ENCODE measurements at places on chromosomes 2 and 18.

DNA sequence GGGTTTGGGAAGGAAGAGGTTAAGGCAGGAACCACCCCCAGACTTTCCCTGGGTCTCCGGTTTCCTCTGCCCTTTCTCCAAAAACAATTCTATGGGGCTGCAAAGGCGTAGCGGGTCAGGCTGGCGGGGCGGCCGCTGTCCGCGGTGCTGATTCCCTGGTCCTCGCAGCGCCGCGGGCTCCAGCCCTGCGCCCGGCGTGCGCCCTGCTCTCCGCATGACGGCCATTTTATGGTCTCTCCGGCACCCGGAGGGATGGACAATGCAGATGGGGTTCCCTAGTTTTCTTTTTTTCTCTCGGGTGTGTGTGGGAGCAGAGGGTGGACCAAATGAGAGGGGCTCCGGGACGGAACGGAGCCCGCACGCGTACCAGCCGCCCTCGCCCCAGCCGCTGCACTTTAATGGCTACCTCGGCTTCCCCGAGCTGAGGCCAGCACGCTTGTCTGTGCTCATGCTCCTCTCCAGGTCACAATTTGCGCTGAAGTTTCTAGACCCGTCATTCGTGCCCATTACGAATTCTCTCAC, 1.6 kb downstream of the ST8SIA3 start:
- DNase-seq, result no peak

DNA sequence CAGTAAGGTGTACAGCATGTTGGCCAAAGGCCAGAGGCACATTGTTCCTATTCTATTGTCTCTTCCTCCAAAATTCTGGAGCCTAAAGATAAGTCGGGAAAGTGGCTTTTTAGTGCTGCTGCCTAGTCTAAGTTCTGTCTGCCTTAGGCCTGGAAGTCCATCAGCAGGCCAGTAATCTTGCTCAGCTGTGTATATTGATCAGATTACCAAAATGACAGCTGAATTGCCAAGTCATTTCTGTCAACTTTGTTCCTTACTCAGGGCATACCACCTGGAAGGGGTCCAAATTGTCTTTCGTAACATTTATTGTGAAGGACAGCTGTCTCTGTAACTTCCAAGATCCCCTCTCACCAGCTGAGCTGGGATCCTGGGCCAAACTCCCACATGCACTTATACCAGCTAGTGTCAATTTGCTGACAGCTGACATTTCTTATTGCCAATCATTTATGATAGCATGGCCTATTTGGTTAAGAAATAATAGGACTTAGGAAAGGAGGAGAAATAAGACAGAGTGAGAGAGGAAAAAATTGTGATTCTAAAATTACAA, 116.8 kb upstream of the FSHR start:
- no peak for DNase-seq

DNA sequence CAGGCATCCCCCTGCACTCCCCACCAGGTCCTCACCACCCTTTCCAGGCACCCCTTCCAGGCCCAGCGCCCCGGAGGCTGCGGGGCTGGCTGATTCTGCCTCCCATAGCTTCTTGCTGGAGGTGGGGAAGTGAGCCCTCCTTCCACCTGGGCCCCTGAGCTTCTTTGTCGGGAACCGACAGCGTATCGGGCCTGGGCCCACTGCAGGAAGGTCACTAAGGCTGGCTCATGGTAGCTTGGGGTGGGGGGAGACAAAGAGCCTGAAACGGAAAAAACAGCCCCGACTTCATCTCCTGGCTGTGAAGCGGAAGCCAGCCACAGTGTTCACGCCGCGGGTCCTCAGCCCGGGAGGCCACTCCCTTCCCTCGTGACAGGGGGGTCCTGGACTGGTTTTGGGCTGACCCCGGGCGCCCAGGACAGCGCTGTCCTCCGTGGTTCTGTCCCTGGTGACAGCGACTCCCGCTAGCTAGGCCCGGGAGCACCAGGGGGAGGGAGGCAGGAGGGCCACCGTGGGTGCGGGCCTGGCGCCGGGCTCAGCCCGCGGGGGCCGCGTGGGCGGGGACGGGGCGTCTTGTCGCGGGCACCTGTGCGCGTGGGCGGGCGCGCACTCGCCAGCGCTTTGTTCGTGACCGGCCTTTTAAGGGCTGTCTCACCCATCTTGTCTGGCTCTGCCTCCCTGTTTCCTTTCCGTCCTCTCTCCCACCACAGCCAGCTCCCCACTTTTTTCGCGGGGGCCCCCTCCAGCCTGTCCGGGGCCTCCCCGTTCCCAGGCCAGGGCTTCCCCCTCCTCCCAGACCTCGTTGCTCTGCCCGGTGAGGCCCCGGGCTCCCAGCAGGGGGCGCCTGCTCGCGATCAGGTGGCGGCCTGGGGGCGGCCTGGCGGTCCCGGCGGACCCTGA, 64.9 kb downstream of the DNMT3A start:
- DNase-seq, result no peak

- no peak for DNase-seq
Observed at GRCh38 chr2:74816540-74817303, 17.2 kb upstream of the HK2 start.

GRCh38 chr2:228657807-228658402, 476.4 kb upstream of the SPHKAP start:
- no peak for DNase-seq

GRCh38 chr18:45197526-45197970, 417.7 kb upstream of the SLC14A2 start:
- DNase-seq, result no peak

DNA sequence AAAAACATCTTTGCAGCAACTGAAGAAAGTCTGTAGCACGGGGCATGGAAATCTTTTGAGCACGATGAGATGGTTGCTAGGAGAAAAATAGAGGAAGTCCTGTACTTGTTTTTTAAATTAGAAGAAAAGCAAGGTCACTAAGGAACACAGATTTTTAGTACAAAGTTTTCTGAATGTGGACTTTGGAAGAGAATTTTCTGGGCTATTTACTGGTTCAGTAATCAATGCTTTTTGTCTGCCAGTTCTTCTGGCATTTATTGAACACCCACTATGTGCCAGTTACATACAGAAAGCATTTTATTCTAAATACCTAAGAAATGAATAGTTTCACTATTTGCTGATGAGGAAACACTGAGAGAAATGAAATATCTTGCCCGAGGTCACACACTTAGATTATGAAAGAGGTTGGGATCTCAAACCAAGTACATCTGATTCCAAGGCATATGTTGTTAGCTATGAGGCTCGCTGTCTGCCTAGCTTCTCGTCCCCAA, 15.6 kb upstream of the MAP3K20 start:
- DNase-seq, result no peak

- DNase-seq, result no peak
Observed at GRCh38 chr2:101337877-101338276, 29.4 kb upstream of the RNF149 start.

DNA sequence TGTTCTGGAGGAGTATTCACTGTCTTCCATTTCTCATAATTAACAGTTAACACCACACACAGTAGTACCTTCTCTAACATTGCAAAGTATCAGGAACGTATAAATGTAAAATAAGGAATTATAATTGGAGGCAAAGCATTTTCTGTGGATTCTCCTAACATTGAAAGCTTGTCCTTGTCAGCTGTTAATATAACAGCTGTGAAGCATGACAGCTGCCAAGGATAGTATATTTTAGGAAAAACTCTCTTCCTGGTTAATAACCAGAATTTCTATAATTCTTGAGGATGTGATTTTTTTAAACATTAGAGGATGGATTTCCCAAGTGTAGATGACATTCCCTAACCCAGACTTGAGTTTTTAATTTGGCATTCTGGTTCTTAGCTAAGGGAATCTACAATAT, 110.3 kb downstream of the EPC2 start:
- no peak for DNase-seq

- no peak for DNase-seq
Observed at GRCh38 chr2:118845005-118845521, 2.4 kb downstream of the EN1 start.

DNA sequence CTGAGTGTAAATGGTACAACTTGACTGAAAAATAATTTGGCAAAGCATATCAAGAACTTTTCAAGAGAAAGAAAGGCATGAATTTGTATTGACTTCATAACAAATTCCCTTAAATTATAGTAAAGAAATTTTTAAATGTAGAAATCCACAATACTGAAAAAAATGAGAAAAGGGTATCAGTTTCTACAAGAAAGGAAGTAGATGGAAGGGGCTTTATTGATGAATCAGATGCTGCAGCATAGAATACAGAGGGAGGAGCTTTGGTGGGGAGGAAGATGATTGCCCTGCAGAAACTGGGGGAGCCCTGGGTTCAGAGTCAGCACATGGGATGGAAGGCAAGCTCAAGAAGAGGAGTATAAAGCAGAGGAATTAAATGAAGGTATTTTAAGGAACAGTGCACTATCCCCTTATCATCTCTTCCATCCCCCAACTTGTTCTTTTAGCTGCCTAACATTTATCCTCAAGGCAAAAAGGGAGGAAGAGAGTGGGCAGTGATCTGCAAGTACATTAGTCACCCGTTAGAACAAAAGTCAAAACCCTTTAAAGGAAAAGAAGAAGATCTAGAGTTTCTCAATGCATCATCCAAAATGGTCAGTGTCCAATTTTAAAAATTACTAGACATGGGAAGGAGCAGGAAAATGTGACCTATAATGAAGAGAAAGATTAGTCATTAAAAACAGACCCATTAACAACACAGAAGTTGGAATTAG, 77.7 kb downstream of the KCTD18 start:
- no peak for DNase-seq
